CD4-positive, alpha-beta T cell treated with Interleukin-1 beta for 1 hour (primary cell): ENCODE measurements at places on chromosomes 4 and X.

DNA sequence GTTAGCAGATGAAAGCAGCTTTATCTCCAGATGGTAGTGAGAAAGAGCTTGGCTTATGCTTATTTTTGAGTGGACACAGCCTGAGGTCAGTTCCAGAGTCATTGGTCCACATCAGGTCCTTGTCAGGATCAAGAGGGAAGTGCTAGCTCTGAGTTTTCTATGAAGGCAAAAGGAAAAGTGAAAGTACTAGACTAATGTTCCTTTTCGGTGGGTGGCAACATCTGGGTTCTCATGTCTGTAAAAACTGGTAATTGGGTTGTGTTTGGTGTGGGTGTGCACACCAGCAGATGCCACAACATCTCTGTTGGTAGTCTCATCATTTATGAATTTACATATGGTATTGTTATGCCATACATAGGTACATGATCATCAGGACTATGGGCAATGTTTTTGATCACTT, 210.5 kb downstream of the PWWP3B start:
- no peak for DNase-seq

DNA sequence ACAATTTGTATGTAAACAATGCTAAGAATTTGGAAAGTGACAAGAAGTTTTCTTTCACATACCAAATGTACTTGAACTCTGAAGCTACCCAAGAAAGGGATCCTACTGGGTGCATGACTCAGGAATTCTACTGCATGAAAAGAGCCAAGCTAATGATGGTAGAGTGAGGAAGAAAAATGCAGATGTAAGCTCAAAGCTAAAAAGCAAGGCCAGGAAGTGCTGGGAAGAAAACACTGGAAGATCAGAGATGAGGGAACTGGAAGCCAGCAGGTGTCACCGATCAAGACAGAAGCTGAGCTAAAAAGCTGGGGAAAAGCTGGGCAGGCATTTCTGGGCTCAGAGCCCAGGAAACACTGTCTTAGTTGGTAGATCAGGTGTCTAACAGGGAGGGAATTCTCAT, 449.1 kb downstream of the NKX6-1 start:
- no peak for DNase-seq

DNA sequence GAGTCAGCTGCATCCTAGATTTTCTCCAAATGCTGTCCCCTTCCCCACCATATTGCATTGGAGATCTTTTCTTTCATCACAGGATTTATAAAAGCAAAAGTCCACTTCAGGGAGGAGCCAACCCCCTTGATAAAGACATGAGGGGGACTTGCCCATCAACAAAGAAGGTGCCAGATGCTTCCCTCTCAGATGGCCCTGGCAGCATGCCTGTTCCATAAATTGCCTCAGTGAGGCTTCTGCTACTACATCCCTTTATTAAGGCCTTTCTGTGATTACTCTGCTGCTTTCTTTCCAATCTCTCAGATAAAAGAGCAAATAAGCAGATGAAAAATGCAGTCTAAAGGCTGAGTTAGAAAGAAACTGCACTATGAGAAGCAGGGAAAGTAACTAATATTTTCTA, 511.6 kb downstream of the PACRGL start:
- no peak for DNase-seq

GRCh38 chr4:90951037-90951436, 823.8 kb downstream of the CCSER1 start:
- DNase-seq, result no peak

- DNase-seq, result no peak
These were observed 47.2 kb downstream of the SLC34A2 start for GRCh38 chr4:25702848-25703247.

DNA sequence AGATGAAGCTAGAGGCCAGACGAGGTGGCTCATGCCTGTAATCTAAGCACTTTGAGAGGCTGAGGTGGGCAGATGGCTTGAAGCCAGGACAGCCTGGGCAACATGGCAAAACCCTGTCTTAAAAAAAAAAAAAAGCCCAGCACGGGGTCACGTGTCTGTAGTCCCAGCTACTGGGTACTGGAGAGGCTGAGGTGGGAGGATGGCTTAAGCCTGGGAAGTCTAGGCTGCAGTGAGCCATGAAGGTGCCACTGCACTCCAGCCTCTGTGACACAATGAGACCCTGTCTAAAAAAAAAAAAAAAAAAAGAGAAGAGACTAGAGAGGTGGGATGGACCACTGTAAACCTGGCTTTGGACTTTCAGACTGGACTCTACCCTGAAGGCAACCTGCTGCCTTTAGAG, 10.7 kb upstream of the LRBA start:
- DNase-seq, result no peak

- DNase-seq, result no peak
These were observed 21.4 kb upstream of the ARHGAP6 start for GRCh38 chrX:11687157-11687556.

GRCh38 chrX:133364196-133364595, 51.1 kb downstream of the GPC4 start:
- no peak for DNase-seq

GRCh38 chr4:142413485-142413884, 432.6 kb downstream of the INPP4B start:
- DNase-seq, result no peak

DNA sequence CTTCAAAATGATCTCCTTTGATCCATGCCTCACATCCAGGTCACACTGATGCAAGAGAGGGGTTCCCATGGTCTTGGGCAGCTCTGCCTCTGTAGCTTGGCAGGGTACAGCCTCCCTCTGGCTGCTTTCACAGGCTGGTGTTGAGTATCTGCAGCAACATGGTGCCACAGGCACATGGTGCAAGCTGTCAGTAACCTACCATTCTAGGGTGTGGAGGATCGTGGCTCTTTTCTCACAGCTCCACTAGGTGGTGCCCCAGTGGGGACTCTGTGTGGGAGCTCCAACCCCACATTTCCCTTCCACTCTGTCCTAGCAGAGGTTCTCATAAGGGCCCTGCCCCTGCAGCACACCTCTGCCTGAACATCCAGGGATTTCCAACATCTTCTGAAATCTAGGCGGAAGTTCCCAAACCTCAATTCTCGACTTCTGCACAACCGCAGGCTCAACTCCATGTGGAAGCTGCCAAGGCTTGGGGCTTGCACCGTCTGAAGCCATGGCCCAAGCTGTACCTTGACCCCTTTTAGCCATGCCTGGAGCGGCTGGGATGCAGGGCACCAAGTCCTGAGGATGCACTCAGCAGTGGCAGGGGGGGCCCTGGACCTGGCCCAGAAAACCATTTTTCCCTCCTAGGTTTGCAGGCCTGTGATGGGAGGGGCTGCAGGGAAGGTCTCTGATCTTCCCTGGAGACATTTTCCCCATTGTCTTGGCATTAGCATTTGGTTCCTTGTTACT, 137.8 kb upstream of the NUDT6 start:
- DNase-seq, result no peak

- DNase-seq, result no peak
These were observed 10.7 kb downstream of the SEC24B start for GRCh38 chr4:109444182-109444844.

DNA sequence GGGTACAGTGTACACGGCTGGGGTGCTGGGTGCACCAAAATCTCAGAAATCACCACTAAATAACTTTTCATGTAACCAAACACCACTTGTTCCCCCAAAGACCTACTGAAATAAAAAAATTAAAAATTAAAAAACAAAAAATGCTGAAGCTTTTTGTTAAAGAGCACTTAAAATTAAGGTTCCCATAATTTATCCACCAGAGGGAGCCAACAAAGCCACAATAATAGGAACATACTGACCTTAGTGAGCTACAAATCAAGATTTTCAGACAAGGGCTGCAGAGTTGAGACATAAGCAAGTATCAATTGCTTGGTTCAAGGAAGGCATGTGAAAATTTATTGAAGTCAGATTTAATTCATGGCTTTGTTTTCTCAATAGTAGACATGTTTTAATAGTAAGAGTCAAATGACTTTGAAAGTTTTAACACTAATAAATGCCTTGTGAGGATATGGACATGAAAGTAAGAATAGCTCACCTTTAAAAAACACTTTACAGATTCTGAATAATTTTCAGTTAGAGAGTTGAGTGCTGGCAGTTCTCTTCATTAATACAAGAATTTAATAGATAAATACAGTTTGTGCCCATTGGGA, 43.0 kb upstream of the SCOC start:
- DNase-seq, result no peak

- DNase-seq, result no peak
These were observed 196.2 kb downstream of the SNCA start for GRCh38 chr4:89640620-89641366.

GRCh38 chr4:111639120-111639690, 506.0 kb upstream of the FAM241A start:
- DNase-seq, result no peak

- no peak for DNase-seq
These were observed 57.2 kb downstream of the FBXW7 start for GRCh38 chr4:152478461-152479237.

GRCh38 chrX:88355252-88355651, 391.8 kb upstream of the CPXCR1 start:
- no peak for DNase-seq

GRCh38 chrX:153886915-153887314, 942 bp upstream of the L1CAM start:
- no peak for DNase-seq

DNA sequence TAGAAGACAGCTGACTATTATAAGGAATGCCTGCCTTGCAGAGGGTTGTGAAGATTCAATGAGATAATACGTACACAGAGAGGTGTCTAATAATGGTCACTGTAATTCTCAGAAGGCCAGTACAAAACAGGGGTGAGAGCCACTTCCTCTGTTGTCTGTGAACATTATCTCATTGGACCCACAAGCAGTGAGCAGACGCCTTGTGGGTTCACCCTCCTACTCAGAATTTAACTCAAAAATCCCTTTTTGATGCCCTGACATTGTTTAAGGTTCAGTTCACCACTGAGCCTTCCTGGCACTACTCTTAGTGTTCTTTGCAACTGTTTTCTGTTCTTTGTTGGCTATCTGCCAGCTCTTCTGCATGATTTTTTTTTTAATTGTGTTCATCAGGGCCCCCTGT, 467.4 kb downstream of the BCOR start:
- no peak for DNase-seq

DNA sequence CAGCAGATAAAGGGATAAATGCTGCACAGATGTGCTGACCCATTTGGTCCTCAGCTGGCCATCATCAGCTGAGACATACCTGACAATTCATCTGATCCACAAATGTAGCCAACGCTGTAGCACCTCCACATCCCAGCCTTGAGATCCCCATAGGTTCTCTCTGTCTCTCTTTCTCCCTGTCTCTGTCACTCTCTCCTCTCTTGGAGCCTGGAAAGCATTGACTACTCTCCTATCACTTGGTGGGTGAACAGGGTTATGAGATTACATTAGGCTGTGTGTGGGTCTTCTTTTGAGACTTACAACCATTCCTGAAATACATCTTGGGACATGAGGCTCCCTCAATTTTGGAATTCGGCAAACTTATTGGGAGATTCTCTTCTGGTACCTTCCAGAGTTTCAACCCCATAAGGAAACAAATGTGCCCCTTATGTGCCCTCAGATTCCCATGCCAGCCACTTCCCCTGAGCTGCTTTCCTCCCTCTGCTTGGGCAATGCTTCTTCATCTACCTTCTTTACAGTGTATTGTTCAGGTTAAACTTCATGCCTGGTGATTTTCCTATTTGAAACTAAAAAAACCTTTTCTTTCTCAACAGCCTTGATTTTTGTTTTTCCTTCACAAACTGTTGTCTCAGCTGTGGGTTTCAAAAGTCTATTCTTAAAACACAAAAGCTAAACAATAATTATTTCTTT, 29.1 kb upstream of the FGF2 start:
- no peak for DNase-seq

DNA sequence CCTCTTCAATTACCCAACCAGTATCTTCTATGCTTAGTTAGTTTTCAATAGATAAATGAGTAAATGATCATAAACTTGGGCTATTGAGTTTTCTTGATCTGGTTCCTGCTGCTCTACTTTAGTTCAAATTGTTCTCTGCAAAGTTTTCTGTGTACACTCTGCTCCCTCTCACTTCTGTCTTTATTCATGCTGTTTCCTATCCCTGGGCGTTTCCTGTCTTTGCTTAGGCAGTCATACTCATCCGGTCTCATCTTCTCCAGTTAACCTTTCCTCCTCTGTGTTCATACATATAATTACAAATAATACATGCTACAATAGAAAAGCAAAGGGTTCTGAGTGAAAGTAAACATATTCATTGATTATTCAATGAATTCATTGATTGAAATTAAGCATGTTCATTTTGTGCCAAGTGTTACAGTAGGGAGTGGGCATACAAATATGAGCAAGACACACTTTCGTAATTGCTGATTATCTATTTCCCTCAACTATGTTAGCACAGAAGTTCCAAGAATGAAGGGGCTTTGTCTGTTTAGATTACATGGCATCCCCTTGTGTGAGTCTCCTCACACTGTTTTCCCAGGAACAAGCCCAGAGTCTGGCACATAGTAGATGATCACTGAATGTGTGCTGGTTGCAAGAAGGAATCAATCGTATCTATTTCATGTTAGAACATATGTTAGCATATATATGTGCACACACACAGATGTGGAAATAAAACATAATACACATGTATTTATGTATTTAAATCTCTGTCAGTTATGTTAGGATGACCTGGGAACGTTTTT, 1.1 kb downstream of the RAB39B start:
- DNase-seq, result peak; percentile 12

DNA sequence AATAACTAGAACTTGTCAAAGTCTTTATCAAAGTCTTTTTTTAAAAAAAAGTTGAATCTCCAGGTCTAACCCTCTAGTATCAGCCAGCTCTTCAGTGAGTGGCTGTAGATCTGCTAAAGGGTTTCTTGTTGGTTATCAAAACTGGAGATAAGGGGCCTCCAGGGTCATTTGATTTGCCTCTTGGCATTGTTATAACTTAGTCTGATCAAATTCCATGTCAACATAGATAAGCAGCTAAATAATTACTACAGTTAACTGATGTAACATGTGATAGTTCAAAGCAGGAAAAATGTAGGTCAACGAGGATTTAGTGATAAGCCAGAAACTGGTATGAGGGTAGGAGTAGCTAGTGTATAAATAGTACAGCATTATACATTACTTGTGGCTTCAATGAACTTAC, 465.1 kb downstream of the PDHA2 start:
- no peak for DNase-seq
